ENCODE measurements at places on chromosomes 16 and 17. TPM values are rescaled to one million over a fixed set of nuclear protein-coding genes. Genes with fewer than 3 reads are reported as not detected.

DNA sequence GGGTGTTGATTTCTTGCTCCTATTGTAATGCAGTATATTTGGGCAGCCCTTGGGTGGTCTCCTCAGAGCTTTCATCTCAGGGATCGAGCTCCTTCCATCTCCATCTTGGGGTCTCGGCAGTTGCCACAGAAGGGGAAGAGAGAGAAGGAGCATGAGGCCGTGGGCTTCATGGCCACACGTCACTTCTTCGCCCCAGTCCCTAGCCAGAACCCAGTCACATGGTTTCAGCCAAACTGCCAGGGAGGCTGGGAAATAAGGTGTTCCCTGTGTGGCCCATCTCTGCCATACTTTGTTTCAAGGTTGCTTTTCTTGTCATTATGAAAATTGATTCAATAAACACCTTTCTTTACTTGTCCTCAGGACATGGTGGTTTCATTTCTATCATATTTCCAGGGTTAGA lies 68.4 kb upstream of the NKD1 start:
- H3K27ac ChIP-seq: no peak overlapping the region
- H3K36me3 ChIP-seq: no peaks in the 10 kb centered on the region
- no peak overlapping the region for H3K4me3 ChIP-seq
- H3K4me1 ChIP-seq: peaks cover 19% of the 10 kb centered on the region
- no peak for DNase-seq
- H3K27me3 ChIP-seq: no peaks in the 10 kb centered on the region

- H3K27ac ChIP-seq: no peak overlapping the region
- H3K4me3 ChIP-seq: no peak overlapping the region
- H3K27me3 ChIP-seq: peaks cover 2% of the 10 kb centered on the region
- DNase-seq: no peak
- no peaks in the 10 kb centered on the region for H3K4me1 ChIP-seq
- no peaks in the 10 kb centered on the region for H3K36me3 ChIP-seq
These were observed 151.0 kb downstream of the IRX3 start for GRCh38 chr16:54135361-54136275.

DNA sequence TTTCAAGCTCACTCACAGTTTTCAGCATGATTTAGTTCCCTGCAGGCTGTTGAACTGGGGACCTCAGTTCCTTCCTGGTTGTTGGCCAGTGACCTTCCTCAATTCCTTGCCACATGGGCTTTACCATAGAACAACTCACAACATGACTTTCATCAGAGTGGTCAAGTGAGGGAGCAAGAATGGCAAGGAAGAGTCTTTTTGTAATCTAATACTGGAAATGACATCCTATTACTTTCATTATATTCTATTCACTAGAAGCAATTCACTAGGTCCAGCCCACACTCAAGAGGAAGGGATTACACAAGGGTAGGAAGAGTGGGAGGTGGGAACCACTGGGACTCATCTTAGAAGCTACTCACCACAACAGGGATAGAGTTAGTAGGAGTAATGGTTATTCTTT lies 57.6 kb downstream of the SYT17 start:
- H3K4me1 ChIP-seq: no peaks in the 10 kb centered on the region
- H3K27ac ChIP-seq: no peak overlapping the region
- H3K4me3 ChIP-seq: no peak overlapping the region

The PRSS33 gene
- 0.17 TPM for total RNA-seq

GRCh38 chr17:46811978-46812583 lies 6.4 kb downstream of the WNT3 start:
- H3K4me1 ChIP-seq: peaks cover 38% of the 10 kb centered on the region
- peaks cover 10% of the 10 kb centered on the region for H3K36me3 ChIP-seq
- H3K4me3 ChIP-seq: no peak overlapping the region

DNA sequence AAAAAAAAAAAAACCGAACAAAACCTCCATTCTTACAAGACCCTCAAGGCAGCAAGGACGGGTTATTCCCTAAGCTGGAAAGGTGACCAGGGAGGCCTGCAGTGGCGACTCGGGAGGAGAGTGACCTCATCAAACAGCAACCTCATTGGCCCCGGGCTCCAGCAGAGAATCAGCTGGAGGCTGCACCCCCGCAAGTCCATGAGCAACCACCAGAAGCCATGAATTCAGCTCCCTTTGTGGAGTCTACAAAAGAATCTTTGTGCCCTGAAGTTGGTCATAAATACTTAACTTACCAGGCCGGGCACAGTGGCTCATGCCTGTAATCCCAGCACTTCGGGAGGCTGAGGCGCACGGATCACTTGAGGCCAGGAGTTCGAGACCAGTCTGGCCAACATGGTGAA lies 80.9 kb upstream of the CREBBP start:
- peaks cover 10% of the 10 kb centered on the region for H3K4me1 ChIP-seq
- H3K4me3 ChIP-seq: no peak overlapping the region
- peak overlapping the region; percentile 70 for H3K27ac ChIP-seq
- H3K36me3 ChIP-seq: peaks cover 30% of the 10 kb centered on the region

DNA sequence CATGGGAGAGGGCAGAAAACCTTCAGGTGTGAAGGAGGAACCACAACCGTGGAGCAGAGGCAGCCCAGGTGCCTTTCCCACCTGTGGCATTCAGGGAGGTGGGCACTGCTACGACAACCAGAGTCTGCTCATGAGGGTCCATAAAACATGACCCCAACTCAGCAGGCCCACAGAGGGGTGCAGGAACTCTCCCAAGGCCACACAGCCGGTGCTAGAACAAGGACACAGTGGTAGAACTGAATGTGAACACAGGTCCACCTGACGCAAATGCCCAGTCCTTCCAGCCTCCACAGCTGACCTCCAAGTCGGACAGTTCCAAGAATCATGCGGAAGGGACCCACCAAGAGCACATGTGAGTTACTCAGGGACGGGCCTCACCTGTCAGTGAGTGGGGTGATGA lies 76.4 kb downstream of the DNAH17 start:
- no peak for DNase-seq
- peaks cover 5% of the 10 kb centered on the region for H3K4me1 ChIP-seq
- H3K4me3 ChIP-seq: no peak overlapping the region

DNA sequence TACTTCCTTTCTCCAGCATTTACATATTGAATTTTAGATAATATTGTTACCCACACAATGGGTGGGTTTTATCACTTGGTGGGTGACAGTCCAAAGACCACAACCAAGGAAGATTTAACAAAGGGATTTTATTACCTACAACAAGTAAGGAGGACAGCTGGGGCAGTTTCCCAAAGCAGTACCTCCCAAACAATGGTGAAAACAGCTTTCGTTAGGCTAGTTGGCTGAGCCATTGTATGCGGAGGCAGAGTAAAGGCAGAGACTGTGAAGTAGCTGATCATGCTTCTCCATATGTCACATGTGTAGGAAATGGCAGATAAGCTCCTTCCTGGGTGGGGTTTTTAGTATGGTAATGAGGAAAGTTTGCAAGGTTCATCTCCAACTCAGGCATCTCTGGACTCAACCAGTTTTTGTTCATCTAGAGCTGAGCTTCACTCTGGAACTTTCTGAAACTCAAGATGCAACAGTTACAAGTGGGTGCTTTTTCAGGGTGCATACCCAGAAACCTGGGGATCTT lies 104.3 kb upstream of the PSMD7 start:
- H3K27ac ChIP-seq: no peak overlapping the region
- no peak overlapping the region for H3K4me3 ChIP-seq
- no peaks in the 10 kb centered on the region for H3K27me3 ChIP-seq
- H3K36me3 ChIP-seq: no peaks in the 10 kb centered on the region
- DNase-seq: no peak
- no peaks in the 10 kb centered on the region for H3K4me1 ChIP-seq

DNA sequence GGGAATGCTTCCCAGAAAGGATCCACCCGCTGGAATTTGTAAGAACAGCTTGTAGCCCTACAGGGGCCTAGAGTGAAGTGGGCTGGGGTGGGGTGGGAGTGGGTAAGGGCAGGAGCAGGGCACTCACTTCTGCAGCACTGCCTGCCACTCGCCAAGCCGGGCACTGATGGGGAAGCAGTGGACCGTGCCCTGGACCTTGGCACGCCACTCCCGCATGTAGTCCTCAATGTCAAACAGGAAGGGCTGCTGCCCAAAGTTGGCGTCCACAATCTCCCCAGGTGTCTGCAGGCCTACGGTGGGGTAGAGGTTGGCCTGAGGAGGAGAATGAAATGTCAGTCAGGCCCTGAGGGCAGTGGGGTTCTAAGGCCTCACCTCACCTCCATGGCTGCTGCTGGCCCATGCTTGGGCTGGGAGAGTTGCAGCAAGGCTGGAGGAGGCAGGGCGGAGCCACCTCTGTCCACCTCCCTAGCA lies 15.7 kb upstream of the GFOD2 start:
- no peak overlapping the region for H3K4me3 ChIP-seq
- H3K36me3 ChIP-seq: peaks cover 72% of the 10 kb centered on the region
- H3K27ac ChIP-seq: no peak overlapping the region

The RAB40B gene
- 11.8 TPM for total RNA-seq

Measured in spinal cord (tissue), 10 donors.